Activated effector memory CD4-positive, alpha-beta T cell treated with anti-CD3 and anti-CD28 coated beads, Interleukin-2, amount 50 U/mL, for 16 hours (primary cell): ENCODE measurements at places on chromosomes 3 and 15.

DNA sequence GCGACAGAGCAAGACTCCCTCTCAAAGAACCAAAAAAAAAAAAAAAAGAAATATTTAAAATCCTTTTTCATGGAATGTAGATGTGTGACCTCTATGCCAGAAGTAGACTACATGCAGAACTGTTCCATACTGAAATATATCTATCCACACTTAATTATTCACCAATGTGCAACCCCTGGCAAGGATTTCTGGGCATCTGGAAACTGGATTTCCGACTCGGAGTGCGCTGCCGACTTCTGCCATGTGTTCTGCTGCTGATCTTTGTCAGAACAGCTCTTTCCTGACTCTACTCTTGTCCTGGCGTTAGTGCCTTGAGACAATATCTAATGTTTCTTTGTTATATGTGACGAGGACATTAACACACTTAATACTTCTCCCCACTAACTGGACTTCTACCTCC, 11.7 kb downstream of the LIPH start:
- no peak for DNase-seq

- DNase-seq: no peak
Measured at GRCh38 chr15:81174125-81174791, 22.4 kb upstream of the IL16 start.

GRCh38 chr3:134311265-134311664, 60.6 kb upstream of the RYK start:
- DNase-seq: no peak

DNA sequence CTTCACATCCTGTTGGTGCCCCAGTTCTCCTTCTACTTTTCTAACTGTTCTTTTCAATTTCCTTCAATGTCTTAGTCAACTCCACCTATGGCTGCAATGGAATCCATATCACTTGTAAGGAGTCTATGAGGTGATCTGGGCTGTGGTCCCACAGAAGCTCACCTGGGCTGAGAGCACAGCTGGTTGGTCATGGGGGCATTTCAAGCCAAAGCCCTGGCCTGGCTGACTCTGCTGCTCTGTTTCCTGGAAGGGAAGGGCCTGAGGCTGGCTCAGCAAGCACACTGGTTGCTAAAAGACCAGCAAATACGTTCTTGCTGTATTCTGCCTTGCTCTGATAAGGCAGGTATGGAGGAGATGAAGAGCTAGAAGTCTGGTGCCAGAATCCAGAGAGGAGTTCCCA, 29.0 kb downstream of the AMOTL2 start:
- peak; percentile 46 for DNase-seq

GRCh38 chr3:66437341-66437929, 63.4 kb downstream of the LRIG1 start:
- DNase-seq: no peak

DNA sequence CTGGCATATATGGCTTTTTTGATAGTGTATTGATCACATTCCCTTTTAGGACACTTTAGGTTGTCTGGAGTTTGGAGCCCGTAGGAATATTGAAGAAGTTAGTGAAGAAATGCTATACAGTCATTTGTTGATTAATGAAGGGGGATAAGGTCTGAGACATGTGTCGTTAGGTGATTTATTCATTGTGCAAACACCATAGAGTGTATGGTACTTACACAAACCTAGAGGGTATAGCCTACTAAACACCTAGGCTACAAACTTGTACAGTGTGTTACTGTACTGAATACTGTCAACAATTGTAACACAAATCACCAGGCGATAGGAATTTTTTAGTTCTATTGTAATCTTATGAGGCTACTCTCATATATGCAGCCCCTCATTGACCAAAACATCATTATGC, 3.3 kb downstream of the TPM1 start:
- no peak for DNase-seq

DNA sequence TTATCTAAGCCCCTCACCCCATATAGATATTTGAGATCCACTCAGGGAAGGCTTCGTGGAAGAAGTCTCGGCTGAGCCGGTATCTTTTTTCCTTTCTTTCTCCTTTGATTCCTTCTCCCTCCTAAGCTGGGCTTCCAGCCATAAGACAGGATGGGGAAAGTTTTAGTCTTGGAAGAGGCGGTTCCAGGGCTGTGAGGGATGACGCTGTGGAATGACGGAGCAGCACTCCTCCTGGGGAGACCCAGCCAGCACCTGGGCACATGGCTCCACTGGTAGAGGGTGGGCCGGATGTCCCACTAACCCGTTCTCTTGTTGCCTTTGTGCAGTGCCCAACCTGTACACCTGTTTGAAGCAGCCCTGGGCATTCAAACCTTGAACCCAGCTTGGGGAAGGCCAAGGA, 43.2 kb upstream of the FAM107A start:
- no peak for DNase-seq

DNA sequence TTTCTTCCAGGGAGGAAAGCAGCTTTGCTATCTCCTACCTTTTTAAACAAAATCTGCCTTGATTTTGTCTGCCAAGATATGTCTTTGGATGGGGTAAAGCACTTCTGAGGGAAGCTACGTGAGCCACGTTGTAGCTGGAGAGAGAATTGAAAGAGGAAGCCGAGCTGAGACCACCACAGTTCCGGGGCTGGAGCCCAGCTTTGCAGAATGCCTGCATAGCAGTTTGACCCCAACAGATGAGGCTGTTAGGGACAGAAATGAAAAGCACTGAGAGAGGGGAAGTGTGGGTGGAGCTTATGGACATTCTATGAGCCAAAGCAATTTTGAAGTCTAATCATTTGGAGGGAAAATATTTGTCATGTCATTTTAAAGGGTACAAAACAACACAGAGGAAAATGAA, 45.4 kb downstream of the LIPC start:
- no peak for DNase-seq

DNA sequence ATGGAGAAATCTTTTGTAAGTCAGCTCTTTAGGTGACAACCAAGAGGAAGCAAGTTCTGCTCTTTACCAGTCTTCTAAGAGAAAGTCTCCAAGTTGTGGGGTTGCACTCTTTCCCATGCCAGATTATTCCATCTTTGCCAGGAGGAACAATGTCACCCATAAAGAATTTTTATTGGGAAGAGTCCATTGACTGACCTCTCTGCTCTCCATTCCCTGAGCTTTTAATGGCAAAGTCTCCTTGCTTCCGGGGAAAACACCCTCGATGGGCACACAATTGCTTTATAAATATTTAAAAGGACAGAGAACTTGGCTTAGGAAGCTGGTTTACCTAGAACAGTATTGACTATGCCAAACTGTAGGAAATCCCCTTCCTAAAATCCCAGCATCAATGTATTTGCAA, 19.9 kb upstream of the UBE2E1 start:
- no peak for DNase-seq

- no peak for DNase-seq
Measured at GRCh38 chr3:31620656-31621055, 87.9 kb downstream of the STT3B start.

- DNase-seq: no peak
Measured at GRCh38 chr3:66028457-66028856, 10.3 kb downstream of the MAGI1 start.

GRCh38 chr3:105722943-105723556, 145.8 kb downstream of the CBLB start:
- no peak for DNase-seq

DNA sequence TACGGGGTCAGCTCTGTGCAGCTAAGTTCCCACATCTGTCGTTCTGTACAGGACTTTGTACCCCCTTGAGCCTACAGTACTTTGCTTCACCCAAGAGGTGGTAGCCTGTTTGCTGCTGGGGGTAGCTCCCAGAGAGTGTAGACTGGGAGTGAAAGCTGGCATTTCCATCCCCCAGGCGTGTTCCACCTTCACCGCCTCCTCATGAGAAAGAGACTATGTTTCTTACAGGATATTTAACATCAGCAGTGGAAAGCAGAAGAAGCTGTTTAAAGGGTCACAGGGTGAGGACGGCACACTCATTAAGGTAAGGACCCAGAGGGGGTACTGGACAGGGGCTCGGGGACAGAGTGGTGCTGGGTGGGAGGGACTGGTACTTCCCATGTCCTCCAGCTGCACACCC, 10.1 kb upstream of the JMJD7 start:
- no peak for DNase-seq

GRCh38 chr3:170680593-170680992, 94.7 kb upstream of the SLC7A14 start:
- no peak for DNase-seq

- no peak for DNase-seq
Measured at GRCh38 chr3:40504636-40505430, 1.0 kb upstream of the ZNF620 start.

DNA sequence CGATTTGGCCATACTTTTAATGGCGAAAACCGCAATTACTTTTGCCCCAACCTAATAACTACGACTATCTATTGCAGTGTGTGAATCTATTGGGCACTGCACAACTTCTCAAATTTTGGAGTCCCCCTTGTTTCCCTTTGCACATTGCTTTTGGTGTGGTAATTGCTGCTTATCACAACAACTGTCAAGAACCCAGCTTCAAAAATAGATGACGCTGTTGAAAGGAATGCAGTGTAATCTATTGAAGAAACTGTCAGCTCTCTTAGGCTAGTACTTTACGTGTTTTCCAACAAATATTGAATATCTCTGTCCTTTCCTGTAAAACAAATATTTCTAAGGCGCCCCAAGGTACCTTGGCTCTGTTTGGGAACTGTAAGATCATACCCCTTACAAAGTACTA, 222.8 kb upstream of the UBE2E2 start:
- no peak for DNase-seq

- no peak for DNase-seq
Measured at GRCh38 chr3:135516143-135516542, 449.4 kb upstream of the PPP2R3A start.

DNA sequence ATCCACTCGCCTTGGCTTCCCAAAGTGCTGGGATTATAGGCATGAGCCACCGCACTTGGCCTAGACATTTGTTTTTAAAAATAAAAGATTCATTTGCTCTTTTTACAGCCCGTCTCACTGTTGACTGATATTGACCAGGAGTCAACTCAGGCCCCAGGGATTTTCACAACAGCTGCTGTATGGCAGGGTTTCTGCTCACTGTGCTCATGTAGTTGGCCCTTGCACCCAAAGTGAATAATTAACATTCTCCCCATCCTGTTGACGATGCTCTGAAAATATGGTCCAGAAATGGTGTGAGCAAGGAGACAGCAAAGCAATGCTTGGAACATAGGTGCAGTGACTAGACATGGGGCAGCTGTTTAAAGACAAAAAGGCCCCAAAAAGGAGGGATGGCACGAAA, 2.9 kb upstream of the CCR5 start:
- no peak for DNase-seq

DNA sequence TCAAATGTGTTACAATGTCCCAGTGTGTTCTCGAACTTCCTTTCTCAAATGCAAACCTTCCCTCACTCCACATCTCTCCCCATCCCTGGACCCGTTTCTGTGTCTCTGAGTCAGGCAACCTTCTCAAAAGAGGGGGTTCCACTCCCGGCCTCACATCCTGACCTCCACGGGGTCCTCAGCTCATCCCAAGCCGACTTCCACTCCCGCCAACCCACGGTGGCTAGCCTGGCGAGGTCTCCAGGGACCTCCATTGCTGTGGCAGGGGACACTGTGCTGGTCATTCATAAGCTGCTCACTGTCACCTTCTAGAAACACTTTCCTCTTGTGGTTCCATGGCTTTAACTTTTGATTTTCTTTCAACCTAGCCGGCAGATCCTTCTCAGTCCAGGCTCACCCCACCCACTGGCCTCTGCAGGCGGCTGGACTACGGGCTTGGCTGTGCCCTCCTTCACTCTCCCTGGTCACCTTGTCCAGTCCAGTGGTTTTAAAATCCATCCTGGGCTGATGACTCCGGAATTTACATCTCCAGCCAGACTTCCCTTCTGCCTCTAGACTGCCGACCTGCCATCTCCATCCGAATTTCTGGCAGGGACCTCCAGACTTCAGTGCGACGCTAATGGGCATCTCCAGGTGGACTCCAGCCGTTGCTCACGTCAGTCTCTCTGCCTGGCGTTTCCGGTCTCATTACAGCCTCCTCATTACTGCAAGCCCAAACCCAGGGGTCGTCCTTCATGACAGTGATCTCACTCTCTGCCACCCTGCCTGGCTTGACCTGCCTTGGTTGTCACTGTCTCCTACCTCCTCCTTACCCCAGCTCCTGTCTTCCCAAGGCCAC, 20.0 kb downstream of the ABTB1 start:
- DNase-seq: no peak

GRCh38 chr3:66480666-66481065, 20.2 kb downstream of the LRIG1 start:
- peak; percentile 72 for DNase-seq

GRCh38 chr3:5023777-5024346, 44.6 kb downstream of the BHLHE40 start:
- no peak for DNase-seq
